ENCODE measurements at places on chromosomes 16 and 17.

DNA sequence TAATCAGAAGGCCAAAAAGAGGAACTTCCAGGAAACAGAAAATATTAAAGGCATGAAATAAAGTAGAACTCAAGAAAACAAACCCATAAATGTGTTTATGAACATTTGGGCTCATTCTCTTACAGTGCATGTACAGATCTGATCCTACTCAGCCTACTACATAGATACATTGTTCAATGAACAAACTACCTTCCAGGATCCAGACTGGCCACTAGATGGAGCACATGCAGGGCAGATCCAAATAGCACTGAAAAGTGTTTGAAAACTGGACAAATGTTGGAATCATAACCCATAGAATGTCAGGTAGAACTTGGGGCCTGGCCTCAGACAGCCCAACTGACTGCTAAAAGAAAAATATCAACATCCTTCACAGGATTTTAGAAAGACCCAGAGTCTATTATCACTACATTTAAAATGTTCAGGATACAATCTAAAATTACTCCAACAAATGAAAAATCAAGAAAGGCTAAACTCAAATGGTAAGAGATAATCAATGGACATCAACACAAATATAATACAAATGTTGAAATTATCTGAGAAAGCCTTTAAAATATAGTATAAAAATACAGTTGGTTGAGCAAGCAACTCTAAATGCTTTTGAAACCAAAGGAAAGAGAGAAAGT is 122.4 kb upstream of the NUDT7 start:
- peak; percentile 10 for DNase-seq

- no peak for DNase-seq
Observed at GRCh38 chr17:60548990-60549389, 22.9 kb upstream of the APPBP2 start.

DNA sequence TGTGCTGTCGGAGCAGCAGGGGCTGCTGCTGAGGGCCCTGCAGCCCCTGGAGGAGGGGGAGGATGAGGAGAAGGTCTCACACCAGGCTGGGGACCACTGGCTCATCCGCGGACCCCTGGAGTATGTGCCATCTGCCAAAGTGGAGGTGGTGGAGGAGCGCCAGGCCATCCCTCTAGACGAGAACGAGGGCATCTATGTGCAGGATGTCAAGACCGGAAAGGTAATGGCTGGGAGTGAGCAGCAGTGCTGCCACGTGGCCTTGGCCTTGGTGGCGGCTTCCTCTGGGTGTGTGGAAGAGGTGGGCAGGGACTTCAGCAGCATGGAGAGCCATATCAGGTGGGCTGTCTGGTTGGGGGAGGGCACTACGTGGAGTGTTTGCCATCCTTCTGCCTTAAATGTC is 20.0 kb downstream of the MVP start:
- DNase-seq = no peak

- no peak for DNase-seq
Observed at GRCh38 chr16:31460582-31461002, 1.3 kb downstream of the ARMC5 start.

- DNase-seq = no peak
Observed at GRCh38 chr17:64058621-64059020, 38.2 kb upstream of the ICAM2 start.

DNA sequence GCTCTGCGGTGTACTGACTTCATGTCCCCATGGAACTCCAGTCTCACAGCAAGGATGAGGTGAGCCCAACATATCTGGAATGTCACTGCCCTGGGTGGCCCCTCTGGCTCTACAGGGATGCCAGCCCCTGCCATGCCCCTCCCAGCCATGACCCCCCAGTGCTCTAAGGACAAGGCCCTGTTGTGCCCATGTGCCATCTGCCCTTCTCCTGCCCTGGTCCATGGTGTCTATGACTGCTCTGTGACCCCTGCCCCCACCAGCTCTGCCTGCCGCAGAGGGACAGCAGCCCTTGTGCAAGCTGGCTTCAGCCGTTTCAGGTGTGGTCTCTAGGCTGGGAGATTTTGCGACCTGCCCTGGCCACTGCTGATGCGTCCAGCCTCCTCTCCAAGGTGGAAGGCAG is 40.3 kb downstream of the TK2 start:
- DNase-seq = no peak

- DNase-seq = no peak
Observed at GRCh38 chr17:69872675-69873262, 202.3 kb upstream of the KCNJ16 start.

DNA sequence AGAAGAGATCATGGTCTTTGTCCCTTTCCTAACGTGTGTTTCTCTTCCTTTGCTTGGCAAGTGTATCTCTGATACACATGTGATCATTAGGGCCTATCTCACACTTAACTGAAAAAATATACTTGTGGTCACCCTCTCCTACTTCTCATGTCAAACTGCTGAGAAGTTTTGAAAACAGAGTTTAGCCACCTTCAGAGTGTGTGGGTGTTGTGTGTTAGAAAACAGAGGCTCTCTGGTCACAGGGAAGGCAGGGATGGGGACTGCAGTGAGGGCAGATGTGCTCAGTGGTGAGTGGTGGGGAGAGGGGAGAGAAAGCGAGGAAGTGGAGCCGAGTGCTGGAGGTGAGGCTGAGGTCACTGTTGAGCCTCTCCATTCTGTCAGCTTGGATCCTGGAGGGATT is 29.4 kb downstream of the GRB7 start:
- no peak for DNase-seq

DNA sequence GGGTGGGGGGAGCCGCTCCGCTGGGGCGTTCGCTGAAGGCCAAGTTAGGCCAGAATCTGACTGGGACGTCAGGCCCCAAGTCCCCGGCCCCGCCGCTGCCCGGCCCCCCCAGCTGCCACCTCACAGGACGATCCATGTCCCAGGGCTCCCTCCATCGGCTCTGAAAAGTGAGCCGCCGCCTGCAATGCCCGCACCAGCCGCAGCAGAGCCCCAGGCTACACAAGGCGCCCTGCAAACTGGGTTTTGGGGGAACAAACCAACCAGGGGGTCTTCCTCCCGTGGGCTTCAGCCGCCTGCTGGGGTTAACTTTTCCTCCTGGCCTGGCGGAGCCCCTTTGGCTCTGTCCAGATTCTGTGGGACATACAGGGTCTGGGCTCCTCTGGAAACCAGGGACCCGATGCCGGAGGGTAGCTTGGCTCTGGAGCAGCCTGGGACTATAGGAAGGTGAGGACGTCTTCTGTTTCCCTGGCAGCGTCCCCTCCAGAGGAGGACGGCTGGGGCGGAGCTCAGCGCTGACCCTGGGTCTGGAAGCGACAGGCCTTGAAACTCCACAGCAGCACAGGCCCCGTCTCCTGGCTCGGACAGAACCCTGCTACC is 835 bp downstream of the NME4 start:
- no peak for DNase-seq

DNA sequence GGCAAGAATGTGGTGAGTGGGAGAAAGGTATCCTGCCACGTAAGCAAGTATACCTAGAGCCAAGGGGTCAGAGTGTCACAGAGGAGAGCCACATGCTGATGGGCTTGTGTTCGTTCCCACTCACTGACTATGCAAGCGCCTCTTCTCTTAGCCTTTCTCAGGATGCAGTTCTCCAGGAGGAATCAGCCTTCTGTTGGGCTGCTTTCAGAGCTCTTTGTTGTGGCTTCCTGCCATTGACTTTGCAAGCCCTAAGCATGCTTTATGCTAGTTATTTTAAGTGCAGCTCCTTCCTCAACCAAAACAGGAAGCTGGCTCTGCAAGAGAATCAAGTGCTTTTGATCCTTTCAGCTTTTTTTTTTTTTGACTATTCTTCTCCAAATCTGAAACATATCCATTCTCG is 66.6 kb downstream of the SIAH1 start:
- no peak for DNase-seq

DNA sequence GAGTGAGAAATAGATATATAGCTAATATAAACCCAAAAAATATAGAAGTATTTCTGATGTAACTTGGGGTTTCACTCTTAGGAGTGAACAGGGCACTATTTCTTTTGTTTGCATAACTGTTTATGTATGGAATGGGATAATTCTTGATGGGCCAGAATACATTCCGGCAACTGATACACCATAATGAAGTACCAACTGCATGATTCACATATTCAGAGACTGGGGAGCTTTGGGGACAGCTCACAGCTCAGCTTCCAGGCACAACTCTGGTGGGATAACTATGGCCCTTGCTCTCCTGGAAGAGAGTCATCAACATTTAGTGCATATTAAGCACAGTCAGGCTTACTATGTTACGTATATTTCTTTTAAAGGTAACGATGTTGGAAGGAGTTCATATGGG is 42.1 kb upstream of the ADCY7 start:
- DNase-seq = no peak

DNA sequence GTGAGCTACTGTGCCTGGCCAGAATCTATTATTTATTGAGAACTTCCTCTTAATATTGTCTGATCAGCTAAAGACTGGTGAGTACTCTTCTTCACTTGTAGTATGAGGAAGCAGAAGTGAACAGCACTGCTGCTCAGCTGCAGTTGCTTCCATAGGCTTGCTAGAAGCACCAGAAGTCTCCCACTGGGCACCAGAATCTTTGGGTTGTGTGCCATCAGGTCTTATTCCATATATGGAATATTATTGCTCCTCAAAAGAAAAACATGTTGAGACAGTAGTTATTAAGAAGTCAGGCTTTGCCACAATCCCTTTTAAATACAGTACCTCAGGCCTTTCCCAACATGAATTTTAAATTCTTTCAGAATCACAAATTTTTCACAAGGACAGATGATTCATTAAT is 17.2 kb downstream of the SNTB2 start:
- DNase-seq = no peak

GRCh38 chr17:48314716-48315115 is 115.3 kb downstream of the SKAP1 start:
- no peak for DNase-seq

GRCh38 chr16:89359264-89360147 is 130.9 kb downstream of the ANKRD11 start:
- no peak for DNase-seq

Data from HTR-8/SVneo (cell line).